ENCODE measurements at places on chromosomes 6 and 20. TPM values are rescaled to one million over a fixed set of nuclear protein-coding genes. Genes with fewer than 3 reads are reported as not detected.

C6orf89 gene
- polyA plus RNA-seq, result 19.5 TPM

TRIM40 gene
- 0.16 TPM for polyA plus RNA-seq

STK4 gene
- 35.0 TPM for polyA plus RNA-seq

TFAP2A gene
- polyA plus RNA-seq, result 2.9 TPM

MOG gene
- 0.11 TPM for polyA plus RNA-seq

FAM83C gene
- 0.14 TPM for polyA plus RNA-seq

COMMD7 gene
- 57.6 TPM for polyA plus RNA-seq

SGK1 gene
- polyA plus RNA-seq, result 183 TPM

HS3ST5 gene
- polyA plus RNA-seq, result 0.02 TPM

TMEM14A gene
- polyA plus RNA-seq, result 25.1 TPM

TRAPPC3L gene
- 0.18 TPM for polyA plus RNA-seq

FOXQ1 gene
- polyA plus RNA-seq, result 6.3 TPM

SLC35D3 gene
- 0.02 TPM for polyA plus RNA-seq

KCNK5 gene
- 2.6 TPM for polyA plus RNA-seq

TTK gene
- polyA plus RNA-seq, result 5.5 TPM

DPPA5 gene
- 0.39 TPM for polyA plus RNA-seq

RHAG gene
- polyA plus RNA-seq, result 0.39 TPM

RNF182 gene
- polyA plus RNA-seq, result 1.4 TPM

FBXL4 gene
- 10.7 TPM for polyA plus RNA-seq

CLVS2 gene
- 0.02 TPM for polyA plus RNA-seq

TRERF1 gene
- 8.9 TPM for polyA plus RNA-seq

KIZ gene
- polyA plus RNA-seq, result 24.7 TPM

MBOAT1 gene
- polyA plus RNA-seq, result 2.3 TPM

BPIFA1 gene
- 6.0 TPM for polyA plus RNA-seq

GPSM3 gene
- 146 TPM for polyA plus RNA-seq

C2 gene
- 10.3 TPM for polyA plus RNA-seq

RNGTT gene
- 11.2 TPM for polyA plus RNA-seq

ZNF165 gene
- 1.6 TPM for polyA plus RNA-seq

DEFB124 gene
- 0.23 TPM for polyA plus RNA-seq

BPI gene
- 0.57 TPM for polyA plus RNA-seq

TRIM39 gene
- polyA plus RNA-seq, result 12.7 TPM

TMEM74B gene
- polyA plus RNA-seq, result 1.3 TPM

PTGIS gene
- 3.3 TPM for polyA plus RNA-seq

CRISP3 gene
- polyA plus RNA-seq, result 0.48 TPM

CCN5 gene
- polyA plus RNA-seq, result 3.5 TPM

TMEM181 gene
- polyA plus RNA-seq, result 21.0 TPM

BMP6 gene
- polyA plus RNA-seq, result 0.82 TPM

SLC52A3 gene
- polyA plus RNA-seq, result 0.37 TPM

PNLDC1 gene
- 0.39 TPM for polyA plus RNA-seq

UBE2C gene
- 25.1 TPM for polyA plus RNA-seq

BTN1A1 gene
- 0.16 TPM for polyA plus RNA-seq

POU5F1 gene
- polyA plus RNA-seq, result 5.2 TPM

All from thymus (tissue), 14 donors.